ENCODE measurements at places on chromosomes 11 and 22. TPM values are rescaled to one million over a fixed set of nuclear protein-coding genes. Genes with fewer than 3 reads are reported as not detected.
A peak's percentile ranks its signal among the peaks of the same experiment; 100 is the strongest.

GRCh38 chr11:70142221-70142875, 60.7 kb upstream of the FADD start:
- DNase-seq, result no peak

TBC1D10A gene
- 43.3 TPM for total RNA-seq

GRCh38 chr22:39558254-39558727, 12.3 kb upstream of the CACNA1I start:
- DNase-seq, result no peak

- DNase-seq, result no peak
Observed at GRCh38 chr11:70367071-70367470, 31.3 kb upstream of the CTTN start.

RAB36 gene
- 1.1 TPM for total RNA-seq

OR10A2 gene
- total RNA-seq, result not detected

- peak; percentile 93 for DNase-seq
Observed at GRCh38 chr22:23069502-23070357, 589 bp upstream of the GNAZ start.

EMID1 gene
- total RNA-seq, result 53.9 TPM

RIN1 gene
- total RNA-seq, result 43.8 TPM

DNA sequence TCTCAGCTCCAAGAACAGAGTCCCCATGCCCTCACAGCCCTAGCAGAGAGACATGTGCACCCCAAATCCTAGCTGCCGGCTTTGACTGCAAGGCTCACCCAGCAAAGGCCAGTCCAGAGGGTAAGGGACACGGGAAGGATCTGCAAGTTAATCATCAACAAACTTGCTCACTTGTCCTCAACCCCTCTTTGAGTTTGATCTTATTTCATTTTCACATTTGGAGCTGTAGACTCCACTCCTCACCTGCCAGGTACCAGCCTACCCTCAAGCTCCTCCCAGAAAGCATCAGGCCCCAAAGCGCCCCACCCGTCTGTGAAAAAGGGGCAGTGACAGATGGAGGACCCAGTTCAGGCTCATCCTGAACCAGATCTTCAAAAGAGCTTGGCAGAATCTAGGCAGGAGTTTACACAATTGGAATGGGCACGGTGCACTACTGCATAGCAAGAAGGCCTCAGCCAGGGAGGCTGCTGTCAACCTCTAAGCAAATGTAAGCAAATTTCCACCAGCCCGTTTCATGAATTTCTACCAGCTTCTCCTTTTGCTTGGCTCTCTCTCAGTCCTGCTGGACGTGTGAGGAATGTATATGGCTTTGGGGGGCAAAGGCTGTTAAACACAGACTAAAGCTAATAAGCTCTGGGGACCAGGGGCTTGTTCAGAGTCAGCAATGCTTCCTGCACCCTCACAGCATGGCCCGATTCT, 5.5 kb downstream of the EHD1 start:
- DNase-seq, result peak; percentile 38

PDGFB gene
- total RNA-seq, result 2.7 TPM

- no peak for DNase-seq
Observed at GRCh38 chr11:3865388-3866193, 10.1 kb downstream of the STIM1 start.

DNA sequence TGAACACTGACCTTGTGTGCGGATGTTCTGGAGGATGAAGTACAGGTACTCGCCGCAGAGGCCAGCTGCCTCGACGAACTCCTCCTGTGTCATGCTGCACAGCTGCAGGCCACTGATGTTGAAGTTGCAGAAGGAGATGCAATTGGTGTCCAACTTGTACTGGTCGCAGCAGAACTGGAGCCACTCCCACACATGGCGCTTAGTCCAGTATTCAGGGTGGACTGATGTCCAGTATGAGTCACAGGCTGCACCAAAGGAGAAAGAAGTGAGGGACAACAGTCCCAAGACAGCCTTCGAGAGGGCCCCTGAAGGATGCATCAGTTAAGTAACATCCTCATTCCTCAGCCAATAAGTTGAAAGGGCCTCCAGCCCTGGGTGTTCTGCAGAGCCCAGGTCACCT, 20.1 kb downstream of the ELF5 start:
- DNase-seq, result no peak

GRCh38 chr22:44071781-44072326, 47.8 kb downstream of the PARVB start:
- no peak for DNase-seq

NTM gene
- 2.1 TPM for total RNA-seq

- no peak for DNase-seq
Observed at GRCh38 chr22:47835726-47836125, 1073.3 kb downstream of the TBC1D22A start.

CYP2D6 gene
- total RNA-seq, result 1.2 TPM

- peak; percentile 40 for DNase-seq
Observed at GRCh38 chr11:67366961-67367760, 6.2 kb downstream of the CLCF1 start.

DNA sequence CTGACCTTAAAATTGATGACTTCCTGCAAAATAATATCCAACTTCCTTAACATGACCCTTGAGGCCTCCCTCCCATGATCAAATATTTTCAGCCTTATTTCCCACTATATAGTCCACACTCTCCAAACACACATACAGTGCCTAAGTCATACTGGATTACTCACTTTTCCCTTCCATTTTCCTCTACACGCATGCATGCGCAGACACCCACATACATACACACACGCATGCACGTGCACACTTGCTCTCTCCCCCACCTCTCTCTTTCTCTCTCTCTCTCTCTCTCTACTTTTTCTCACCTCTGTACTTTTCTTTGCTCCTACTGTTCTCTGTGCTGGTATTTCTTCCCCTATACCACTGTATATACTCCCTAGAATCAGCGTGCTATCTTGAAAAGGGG, 28.1 kb downstream of the DLG2 start:
- no peak for DNase-seq

DNA sequence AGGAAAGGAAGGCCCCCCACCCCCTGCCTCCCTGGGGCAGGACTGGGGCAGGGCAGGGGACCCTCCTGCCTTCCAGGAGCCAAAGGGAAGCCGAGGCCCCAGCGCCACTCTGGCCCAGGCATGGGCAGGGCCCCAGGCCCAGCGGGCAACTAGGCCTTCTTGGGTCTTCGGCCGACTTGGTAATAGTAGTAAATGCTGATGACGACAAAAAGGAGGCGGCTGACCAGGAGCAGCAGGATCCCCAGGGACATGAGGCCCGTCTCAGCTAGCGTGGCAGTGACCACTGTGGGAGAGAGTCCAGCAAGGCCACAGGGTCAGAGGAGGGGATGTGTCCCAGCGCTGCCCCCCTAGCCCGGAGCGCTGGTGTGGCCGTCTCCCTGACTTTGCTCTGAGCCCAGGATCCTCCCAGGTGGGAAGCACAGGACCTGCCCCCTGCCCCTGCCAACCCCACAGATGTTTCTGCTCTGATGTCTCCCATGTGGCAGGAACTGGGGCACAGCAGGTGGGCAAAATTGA, 15.9 kb downstream of the TP53I11 start:
- no peak for DNase-seq

DNA sequence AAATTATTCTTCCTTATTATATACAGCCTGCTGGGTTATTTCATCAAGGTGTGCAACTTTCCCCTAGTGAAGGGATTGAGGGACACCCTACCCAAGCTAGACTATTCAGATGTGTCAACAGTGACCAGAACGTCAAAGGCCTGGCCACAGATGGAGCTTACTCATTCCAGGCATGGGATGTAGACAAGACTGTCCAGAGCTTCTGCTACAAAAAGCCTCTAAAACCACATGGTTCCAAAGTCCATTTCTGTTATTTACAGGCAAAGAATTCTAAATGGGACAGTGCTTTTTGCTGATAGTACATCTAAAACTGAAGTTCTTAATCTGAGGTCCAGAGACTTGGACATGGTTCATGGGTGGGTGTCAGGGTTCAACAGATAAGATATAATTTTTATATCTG, 9.7 kb upstream of the SMCO4 start:
- no peak for DNase-seq
